ENCODE measurements at places on chromosomes 13 and 19.

GRCh38 chr13:91529739-91530482, 131.5 kb downstream of the GPC5 start:
- DNase-seq, result no peak

GRCh38 chr19:57212109-57212508, 18.7 kb upstream of the AURKC start:
- no peak for DNase-seq

DNA sequence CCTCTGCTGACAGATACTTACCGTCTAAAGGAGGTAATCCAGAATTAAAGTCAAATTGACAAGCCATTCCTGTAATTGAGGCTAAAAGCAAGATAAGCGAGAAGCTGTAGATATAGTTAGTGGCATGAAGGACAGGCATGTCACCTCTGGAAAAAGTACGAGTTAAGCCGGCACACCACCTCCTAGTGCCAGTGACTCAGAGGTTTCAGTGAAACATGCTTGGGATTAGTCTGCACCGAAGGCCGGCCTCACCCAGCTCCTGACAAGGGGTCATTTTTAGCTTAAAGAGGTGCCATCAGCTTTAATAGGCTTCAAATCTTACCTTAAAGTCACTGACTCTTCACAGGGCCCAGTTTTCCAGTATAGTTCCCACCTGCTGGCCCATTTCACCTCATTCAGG, 838.0 kb downstream of the UQCRFS1 start:
- DNase-seq, result no peak

- DNase-seq, result no peak
Observed at GRCh38 chr13:53732664-53733063, 704.1 kb downstream of the OLFM4 start.

Measured in CD4-positive, alpha-beta T cell treated with Interleukin-17A for 1 hour (primary cell).